ENCODE measurements at places on chromosomes 13 and 19.

DNA sequence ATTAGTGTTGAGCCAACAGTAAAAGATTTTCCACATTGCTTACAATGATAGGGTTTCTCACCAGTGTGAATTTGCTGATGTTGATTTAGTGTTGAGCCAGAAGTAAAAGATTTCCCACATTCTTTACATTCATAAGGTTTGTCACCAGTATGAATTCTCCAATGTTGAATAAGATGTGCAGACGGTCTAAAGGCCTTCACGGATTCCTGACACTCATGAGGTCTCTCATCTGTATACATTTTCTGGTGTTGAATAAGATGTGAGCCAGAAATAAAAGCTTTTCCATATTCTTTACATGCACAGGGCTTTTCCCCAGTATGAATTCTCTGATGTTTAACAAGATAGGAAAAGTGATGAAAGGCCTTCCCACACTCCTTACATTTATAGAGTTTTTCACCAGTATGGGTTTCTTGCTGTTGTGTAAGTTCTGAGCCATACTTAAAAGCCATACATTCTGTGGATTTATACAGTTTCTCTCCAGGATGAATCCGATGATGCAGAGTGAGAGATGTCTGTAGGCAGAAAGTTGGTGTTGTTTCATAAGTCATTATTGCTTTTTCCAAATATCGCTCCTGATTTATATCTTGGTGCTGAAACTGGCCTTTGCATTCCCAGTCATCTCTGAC is 22.4 kb downstream of the ZNF850 start:
- DNase-seq: no peak

DNA sequence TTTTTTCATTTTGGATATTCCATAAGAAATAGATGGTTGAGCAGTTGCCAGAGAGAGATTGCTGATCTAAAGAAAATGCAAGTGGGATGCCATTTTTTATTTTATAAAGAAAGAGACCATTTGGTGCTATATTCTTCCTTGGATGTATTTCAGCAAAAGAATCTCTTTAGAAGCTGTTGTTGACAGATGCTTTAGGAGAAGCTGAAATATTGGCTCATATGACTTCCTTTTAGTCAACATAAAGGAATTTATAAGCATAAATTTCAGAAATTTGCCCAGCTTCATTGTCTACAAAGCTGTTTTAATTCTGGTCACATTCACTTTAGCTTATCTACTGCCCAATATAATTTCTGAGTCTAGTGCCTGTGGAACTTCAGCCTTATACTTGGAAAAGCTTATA is 36.9 kb downstream of the POLR1D start:
- DNase-seq: no peak

GRCh38 chr13:113098162-113098732 is 7.3 kb upstream of the F7 start:
- DNase-seq: no peak

- no peak for DNase-seq
Measured at GRCh38 chr19:55178781-55179599, 1.1 kb downstream of the SYT5 start.

GRCh38 chr13:26497968-26498511 is 59.4 kb upstream of the WASF3 start:
- no peak for DNase-seq

DNA sequence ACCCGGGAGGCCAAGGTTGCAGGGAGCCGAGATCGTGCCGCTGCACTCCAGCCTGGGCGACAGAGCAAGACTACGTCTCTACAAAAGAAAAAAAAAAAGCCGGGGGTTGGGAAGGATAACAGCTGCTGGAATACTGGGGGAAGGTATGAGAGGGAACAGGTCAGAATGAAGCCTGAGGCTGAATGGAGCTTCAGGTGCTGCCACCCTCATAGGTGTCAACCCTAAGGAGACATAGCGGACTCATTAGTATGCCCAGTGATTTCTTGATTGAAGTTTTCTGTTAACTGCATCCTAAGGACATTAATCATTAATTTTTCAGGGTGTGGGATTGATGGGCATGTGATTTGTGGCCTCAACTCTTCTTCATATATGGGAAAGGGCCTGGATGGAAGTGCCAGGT is 6.0 kb downstream of the SMARCA4 start:
- no peak for DNase-seq

DNA sequence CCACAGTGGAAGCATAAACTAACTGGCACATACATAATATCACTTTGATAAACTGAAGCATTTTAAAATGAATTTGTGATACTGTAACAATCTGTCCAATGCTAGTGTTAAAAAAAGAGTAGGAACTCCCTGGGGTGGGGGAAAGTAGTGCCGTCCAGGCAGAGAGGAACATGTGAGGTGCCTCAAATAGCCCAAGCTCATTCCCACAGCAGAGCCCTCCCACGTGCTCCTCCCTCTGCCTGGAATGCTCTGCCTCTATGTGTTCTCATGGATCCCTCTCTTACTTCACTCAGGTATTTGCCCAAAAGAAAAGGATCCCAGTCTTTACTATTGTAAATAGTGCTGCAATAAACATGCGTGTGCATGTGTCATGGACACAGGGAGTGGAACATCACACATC is 188.1 kb downstream of the NHLRC3 start:
- DNase-seq: no peak

GRCh38 chr13:90239130-90239529 is 1108.4 kb upstream of the MIR17HG start:
- DNase-seq: no peak

GRCh38 chr13:102280366-102280765 is 121.5 kb downstream of the FGF14 start:
- no peak for DNase-seq

DNA sequence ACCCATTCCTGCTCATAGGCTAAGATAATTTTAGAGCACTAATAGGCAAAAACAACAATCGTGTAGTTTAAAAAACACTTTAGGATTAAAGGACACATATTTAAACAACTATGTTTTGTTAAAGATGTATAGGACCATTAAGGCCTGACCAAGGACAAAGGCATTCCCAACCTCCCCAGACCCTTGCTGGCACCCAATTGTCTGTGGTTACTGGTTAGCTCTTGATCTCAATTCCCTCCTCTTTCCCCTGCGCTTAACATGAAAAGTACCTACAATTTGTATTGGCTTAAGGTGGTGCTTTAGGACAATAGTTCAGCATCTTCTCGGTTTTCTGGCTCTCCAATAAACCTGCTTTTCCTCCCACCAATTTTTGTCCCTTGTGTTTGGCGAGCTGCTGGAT is 51.0 kb downstream of the TEX26 start:
- DNase-seq: no peak

GRCh38 chr13:73820688-73821087 is 313.5 kb downstream of the KLF12 start:
- DNase-seq: no peak

GRCh38 chr13:112443191-112443994 is 67.2 kb downstream of the SPACA7 start:
- no peak for DNase-seq

GRCh38 chr19:49687566-49688316 is 1.7 kb upstream of the ADM5 start:
- no peak for DNase-seq

DNA sequence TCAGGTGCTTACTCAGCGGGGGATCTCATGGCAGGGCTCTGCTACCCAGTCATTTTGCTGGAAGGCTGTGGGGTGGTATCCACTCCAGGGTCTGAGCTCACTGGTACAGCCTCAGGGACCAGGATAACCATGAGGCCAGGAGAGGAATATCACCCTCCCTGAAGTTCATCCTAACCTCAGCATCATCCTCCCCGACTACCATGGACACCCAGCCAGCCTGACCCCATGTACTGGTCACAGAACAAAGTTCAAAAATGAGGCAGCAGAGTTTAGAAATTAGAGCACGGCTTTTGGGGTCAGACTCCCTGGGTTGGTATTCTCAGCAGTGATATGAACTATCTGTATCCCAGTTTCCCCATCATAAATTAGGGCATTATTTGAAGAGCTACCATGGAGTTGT is 35.5 kb upstream of the RXFP2 start:
- no peak for DNase-seq

DNA sequence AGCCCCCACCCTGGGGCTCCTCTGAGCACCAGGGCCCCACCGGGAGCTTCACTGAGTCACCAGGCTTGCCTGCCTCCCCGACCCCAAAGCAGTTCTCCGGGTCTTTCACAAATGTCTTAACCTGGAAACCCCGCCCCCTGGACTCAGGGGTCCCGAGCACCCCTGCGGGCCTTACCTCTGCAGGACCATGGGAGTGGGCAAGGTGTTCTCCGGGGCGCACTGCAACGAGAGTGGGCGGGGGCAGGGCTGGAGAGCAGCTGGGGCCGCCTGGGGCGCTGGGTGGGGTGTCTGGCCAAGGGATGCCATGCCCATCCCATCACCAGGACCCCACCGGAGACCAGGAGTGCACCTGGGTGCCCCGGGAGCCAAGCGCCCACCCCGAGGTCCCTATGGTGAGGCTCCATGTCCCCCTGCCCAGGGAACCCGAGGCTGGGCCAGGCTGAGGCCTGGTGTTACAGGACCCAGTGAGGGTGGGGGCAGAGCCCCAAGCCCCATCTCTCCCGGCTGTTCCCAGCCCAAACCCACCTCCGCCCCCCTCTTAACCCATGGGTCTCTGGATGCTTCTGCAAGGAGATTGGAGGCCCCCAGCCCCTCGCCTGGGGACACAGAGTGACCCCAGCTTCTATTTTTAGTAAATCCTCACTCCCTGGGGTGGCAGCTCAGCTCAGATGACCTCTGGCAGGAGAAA is 10.9 kb downstream of the MKNK2 start:
- no peak for DNase-seq

DNA sequence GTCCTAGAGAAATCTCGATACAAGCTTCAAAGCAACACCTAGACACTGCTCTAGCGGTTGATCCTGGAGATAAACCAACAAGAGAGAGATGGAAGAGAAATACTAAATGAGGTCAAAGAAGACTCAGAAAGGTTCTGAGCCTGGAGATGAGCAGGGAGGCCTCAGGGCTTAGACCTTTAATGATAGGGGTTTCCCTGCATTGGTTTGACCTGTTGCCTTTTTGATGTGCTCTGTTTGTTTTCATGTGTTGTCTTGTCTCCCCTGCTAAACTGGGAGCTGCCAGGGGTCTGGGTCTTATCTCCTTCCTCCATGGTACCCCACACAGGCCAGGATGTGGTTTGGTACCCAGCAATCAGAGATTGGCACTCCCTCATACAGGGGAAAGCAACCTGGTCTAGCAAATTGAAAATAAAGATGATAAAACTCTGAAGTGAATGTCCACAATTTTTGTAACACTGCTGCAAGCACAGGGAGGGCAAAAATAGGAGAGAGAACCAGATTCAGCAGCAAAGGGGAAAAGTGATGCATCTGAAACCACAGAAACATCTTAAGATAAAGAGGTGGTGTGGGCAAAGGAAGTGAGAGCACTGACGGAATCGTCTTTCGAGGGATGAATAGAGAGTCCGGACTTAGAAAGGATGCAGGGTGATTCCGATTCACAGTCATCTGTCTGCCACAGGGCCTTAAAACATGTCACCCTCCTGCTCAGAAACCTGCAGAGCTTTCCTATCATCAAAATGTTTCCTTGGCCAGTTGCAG is 3.5 kb downstream of the FFAR2 start:
- no peak for DNase-seq

GRCh38 chr13:43026262-43026661 is 2.9 kb downstream of the DNAJC15 start:
- DNase-seq: no peak

DNA sequence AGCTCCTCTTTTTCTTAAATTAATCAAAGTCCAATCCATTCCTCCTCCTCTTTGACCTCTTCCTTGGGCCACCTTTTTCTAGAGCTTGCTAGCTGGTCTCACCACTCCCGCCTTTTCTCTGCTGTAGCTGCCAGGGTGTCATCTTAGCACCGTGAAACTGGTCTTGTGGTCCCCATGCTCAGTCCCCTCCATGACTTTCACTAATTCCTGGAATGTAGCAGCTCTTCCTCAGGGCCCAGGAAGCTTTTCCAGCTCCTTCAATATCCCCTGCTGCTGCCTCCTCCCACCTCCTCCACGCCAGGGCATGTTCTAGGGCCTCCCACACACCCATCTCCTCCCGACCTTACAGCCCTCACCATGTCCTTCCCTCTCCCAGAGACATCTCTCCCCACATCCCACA is 222.2 kb downstream of the MYO16 start:
- no peak for DNase-seq

GRCh38 chr19:11035441-11036377 is 53.6 kb upstream of the LDLR start:
- peak; percentile 37 for DNase-seq

DNA sequence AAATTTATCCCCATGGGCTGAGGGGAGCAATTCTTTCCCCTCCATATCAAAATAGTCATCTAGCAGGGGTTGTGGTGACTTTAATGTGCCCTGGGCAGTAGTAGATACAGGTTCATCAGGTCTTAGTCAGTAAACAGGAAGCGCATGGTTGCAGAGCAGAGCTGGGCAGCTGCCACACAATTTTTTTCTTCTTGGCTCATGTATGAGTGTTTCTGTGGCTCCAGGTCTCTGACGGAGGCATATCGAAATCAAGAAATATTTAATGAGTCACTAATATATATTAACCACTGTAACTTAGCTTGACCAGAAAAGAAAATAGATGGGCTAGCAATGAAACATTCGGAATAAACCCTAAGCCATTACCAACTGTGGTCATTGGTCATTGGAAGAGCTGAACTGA is 68.4 kb upstream of the UBL3 start:
- DNase-seq: no peak

- no peak for DNase-seq
Measured at GRCh38 chr13:49580980-49581680, 4.2 kb downstream of the RCBTB1 start.

DNA sequence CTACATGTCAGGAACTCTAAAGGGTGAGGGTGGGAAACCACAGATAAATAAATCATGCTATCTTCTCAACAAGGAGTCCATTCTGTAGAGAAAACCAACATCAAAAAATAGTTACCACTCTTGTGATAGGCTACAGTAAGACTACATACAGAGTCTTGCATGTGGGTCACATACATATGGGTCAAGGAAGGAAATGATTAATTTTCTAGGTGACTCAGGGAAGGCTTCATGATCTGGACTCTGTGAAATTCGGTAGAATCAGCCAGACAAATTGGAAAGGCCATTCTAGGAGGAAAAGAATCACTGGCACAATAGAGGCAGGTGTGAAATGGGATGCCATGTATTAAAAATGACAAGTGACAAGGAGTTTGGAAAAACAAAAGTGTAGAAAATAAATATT is 638.9 kb downstream of the LIG4 start:
- DNase-seq: no peak

DNA sequence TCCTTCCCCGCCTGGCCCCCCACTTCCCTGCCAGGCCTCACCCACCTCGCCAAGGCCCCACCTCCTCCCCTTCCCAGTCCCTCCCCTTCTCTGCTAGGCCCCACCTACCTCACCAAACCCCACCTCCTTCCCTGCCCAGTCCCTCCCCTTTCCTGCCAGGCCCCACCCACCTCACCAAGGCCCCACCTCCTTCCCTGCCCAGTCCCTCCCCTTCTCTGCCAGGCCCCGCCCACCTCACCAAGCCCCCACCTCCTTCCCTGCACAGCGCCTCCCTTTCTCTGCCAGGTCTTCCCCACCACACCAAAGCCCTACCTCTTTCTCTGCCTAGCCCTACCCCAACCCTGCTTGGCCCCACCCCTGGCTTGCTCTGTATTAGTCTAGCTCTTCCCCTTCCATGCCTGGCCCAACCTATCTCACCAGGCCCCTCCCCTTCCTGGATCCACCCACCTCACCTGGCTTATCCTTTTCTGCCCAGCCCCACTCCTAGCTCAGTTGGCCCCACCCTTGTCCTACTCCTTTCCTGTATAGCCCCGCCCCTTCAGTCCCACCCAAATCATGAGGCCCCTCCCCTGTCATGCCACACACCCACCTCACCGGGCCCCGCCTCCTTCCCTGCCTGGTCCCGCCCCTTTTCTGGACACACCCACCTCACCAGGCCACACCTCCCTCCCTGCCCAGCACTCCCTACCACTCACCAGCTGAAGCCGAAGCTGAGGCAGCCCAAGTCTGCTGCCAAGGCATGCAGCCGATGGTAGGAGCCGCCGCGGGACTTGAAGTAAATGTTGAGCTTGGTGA is 16.2 kb downstream of the CERS1 start:
- DNase-seq: no peak

All from brain pericyte (primary cell).